CD8-positive, alpha-beta memory T cell (primary cell): ENCODE measurements at places on chromosomes 6 and 20.

- no peak for DNase-seq
These were observed 259.1 kb downstream of the ZFAND3 start for GRCh38 chr6:38078671-38079070.

DNA sequence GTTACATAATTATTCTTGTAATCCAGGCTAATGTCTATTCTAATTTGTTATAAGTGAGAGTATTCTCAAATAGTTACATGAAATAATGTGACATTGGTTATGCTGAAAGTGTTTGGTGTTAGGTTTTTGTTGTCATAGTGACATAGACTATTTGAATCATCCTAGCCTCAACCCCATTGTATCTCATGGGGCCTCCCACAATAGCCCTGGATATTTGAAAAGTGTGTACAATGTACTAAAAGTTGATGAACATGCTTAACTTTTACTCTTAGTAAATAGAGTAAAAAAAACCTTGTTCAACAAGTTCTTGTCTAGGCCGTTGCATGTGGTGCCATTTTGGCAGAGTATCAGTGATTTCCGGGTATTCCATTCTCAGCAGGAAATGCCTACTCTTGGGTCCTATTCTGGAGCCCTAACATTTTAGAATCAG is 83.0 kb downstream of the RTN4IP1 start:
- no peak for DNase-seq

DNA sequence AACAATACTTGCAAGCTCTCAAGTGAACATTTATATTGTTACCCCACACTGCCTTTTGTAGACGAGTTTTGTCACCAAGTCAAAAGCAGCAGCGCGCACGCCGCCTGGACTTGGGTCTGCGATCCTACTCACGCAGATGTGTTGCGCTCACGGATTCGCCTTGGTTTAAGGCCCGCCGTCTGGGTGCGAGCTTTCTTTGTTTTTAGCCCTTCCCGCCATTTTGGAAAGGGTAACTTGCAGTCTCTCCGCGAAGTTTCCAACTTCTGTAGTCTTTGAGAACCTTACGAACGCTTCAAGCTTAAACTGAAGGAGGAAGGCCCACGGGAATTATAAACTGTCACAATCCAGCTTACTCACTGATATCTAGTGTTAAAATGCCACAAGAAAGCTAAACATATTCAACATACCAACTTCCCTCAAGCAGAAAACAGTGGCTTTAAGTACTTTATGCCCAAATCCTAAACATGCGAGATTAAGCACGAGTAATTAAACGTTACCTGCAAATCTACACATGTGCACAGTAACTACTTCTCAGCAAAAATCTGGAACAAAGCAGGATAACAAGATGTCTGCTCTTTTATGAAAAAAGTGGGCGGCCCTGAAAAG is 80.4 kb upstream of the BTN3A2 start:
- DNase-seq: peak; percentile 78

- DNase-seq: no peak
These were observed 11.4 kb downstream of the PPIL6 start for GRCh38 chr6:109428889-109429477.

DNA sequence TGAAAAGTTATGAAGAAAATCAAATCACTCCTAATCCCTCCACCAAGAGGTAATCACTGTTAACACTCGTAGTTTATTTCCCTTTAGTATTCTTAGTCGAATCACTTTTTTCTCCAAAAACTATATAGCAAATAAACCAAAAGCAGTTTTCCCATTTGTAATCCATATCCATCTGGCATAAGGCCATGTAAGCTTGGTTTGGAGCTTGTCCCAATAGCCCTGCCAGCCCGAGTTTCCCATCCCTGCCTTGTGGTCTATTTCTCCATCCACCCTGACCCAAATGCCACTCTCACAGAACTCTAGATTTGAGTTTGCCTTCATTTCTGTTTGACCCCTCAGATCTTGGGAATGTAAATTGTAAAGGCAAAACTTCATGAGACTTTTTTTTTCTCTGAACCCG is 71.8 kb upstream of the DSP start:
- no peak for DNase-seq

GRCh38 chr6:142648036-142648451 is 296.9 kb downstream of the HIVEP2 start:
- no peak for DNase-seq

DNA sequence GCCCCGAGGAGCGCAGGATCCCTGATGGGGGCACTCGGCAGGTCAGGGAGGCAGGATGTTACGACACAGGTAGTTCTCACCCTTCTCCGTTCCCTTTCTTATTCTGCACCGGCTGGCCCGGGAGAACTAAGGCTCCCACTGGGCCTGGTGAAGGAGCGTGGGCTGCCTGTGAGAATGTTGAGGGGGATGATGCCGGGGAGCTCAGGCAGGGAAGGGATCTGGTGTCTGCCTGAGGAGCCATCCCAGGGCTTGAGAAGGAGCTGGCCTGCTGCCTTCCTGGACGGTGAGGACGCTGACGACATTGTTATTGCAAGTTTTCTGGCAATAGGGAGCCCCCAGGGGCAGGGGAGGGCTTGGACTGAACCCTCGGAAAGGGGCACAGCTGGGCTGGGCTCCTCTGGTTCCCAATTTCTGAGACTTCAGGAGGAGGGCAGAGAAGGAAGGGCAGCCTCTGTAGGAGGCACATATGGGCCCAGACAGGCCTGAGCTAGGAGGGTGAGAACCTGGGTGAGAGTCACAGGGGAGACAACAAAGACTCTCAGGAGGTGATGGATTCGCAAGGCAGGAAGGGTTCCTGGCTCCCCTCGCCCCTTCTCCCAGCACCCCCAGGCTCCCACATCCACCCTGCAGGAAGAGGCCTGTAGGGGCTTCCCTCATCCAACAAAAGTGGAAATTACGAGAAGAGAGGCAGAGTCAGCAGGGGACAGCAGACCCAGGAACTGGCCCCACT is 32.8 kb downstream of the CYP21A2 start:
- no peak for DNase-seq

- DNase-seq: peak; percentile 11
These were observed 78.0 kb downstream of the DLGAP4 start for GRCh38 chr20:36384022-36384619.

DNA sequence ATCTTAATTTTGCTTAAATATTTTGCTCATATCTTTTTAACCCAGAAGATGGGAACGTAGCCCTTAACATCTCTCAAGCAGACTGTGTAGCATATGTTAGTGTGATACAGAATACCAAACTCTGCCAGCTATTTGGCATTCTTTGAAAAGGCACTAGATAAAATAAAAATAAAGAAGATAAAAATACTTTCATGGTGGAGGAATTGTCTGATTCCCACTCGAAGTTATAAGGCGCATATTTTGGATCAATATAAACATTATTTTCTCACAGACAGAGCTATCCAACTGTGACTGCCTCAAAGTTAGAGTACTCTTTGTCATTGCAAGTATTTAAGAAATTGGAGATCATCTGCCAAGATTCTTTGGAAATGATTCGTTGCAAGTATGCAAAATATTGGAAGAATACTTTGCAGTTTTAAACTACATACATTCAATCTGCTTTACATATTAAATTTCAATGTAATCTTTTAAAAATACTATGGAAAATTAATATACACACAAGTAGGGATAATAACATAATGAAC is 10.8 kb upstream of the EEF1E1 start:
- DNase-seq: no peak

- DNase-seq: no peak
These were observed 119.1 kb downstream of the TENT5A start for GRCh38 chr6:81633391-81633790.

DNA sequence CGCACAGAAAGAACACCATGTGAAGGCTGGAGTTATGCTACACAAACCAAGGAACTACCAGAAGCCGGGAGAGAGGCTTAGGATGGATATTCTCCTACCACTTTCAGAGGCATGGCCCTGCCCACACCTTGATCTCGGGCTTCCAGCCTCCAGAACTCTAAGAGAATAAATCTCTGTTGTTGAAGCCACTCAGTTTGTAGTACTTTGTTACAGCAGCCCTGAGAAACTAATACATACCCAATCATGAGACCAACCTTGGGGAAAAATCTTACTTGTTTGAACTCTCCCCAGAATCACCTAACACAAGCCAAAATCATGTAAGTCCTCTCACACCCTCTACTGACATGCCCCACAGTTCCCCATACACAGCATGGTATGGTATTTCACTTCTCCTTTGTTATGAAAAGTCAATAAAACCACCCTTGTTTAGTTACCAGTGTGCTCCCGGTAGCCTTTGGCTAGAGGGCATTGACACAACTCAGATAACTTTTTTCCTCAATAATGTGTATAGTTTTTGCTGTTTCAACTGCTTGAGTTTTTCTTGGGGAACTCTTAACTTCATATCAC is 40.7 kb upstream of the SLC2A12 start:
- DNase-seq: no peak

DNA sequence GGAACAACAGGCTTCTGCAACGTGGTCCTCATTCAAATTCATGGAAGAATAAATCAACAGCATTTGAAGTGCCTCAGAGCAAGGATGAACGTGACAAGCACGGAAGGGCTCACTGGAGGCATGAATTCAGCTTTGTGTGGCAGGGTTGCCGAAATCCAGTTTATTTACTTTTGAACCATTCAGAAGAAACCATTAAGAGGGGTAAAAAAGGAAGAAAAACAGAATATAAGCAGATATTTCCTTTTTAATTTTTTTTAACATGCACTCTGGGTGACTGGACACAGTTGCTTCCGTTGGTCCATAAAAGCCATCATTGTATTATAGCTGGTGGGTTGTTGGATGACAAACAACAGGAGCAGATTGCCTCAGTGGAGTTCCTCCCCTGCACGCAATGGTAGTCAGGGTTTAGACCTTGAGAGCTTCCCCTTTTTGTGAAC is 17.3 kb upstream of the SNRPB2 start:
- DNase-seq: no peak

DNA sequence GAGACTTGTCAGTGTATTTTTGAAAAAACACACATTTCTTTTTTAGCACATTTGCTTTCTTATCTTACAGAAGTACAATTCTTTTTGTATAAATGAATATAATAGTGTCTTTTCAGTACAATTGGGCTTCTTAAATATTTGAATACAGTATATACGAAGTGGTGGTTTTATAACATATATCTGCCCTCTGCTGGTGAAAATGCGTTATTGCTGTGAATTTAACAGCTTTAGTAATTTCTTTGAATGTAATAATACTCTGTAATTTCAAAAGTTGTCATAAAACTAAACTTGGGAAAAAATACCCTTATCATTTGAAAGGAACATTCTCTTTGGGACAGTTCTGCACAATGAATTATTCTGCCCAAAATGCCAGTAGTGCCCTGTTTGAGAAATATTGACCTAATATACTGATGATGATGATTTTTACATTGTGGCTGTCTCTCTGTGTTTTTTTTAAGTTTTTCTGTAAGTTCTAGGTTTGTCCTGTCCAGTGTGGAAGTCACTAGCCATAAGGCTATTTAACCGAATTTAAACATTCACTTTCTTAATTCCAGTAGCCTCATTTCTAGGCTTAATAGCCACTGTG is 19.0 kb downstream of the SMAP1 start:
- DNase-seq: no peak

DNA sequence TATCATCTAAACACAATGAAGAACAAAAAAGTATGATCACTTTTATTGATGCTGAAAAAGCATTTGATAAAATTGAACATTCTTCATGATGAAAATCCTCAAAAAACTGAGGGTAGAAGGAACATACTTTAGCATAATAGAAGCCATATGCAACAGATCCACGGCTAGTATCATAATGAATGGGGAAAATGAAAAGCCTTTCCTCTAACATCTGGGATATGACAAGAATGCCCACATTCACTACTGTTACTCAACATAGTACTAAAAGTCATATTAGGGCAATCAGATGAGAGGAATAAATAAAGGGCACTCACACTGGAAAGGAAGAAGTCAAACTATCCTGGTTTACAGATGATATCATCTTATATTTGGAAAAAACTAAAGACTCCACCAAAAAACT is 256.6 kb downstream of the RFPL4B start:
- no peak for DNase-seq

GRCh38 chr6:133548423-133549159 is 307.4 kb downstream of the EYA4 start:
- DNase-seq: no peak

DNA sequence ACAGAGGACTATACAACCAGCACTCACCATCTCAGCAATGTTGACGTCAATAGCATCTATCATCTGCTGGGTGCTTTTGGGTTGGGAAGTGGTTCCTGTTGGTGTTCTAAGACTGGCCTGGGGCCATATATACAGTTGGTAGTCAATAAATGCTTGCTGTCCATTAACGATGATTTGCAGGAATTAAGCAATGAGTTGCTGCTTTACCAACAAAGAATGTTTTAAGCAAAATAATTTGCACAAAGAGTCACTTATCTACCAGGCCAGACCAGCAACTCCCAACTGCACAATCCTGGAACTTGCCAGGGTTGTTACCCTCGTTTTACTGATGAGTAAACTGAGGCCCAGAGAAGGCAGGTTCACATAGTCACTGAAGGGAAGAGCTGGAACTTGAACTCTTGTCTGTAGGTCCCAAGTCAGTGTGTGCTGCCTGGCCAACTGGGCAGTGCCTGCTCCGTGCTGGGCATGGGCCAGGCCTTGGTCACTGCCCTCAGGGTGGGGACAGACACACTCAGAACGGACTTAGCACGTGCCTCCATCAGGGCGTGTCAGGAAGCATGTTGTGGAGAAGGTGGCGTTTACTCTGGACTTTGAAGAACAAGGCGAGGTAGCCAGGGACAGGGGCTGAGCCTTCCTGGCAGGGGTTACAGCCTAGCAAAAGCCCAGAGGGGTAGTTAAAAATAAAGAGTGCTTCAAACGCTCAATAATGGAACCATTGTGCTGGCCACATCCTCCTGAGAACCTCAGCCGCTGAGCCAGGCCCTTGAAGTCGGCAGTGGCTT is 2.5 kb upstream of the SRC start:
- no peak for DNase-seq

- DNase-seq: no peak
These were observed 608.7 kb downstream of the EYS start for GRCh38 chr6:65098349-65098748.

GRCh38 chr6:170295510-170296422 is 4.9 kb upstream of the DLL1 start:
- DNase-seq: no peak

GRCh38 chr6:52515219-52515960 is 61.5 kb downstream of the TRAM2 start:
- DNase-seq: no peak

DNA sequence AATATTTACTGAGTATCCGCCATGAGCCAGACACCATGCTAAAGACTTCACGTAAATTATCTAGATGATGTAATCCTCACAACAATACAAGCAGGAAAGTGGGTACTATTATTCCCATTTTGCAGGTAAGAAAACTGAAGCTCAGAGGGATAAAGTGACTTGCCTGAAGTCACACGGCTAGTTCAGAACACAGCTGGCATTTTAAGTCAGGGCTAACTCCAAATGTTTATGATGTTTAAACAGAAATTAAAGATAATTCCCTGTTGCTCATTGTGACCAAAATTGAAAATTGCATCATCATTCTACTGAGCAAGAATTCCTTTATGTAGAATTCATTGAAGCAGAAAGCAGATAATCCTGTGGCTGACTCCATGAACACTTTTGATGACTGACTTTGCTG is 71.3 kb upstream of the STXBP5 start:
- no peak for DNase-seq

GRCh38 chr20:60152792-60153191 is 194.6 kb downstream of the CDH26 start:
- DNase-seq: no peak

- peak; percentile 27 for DNase-seq
These were observed 2.2 kb downstream of the NOL4L start for GRCh38 chr20:32582659-32583580.
